ENCODE measurements at places on chromosomes 3 and 15.
A peak's percentile ranks its signal among the peaks of the same experiment; 100 is the strongest.

- DNase-seq: no peak
Measured at GRCh38 chr3:45773714-45774449, 22.5 kb downstream of the SLC6A20 start.

- DNase-seq: no peak
Measured at GRCh38 chr3:46095307-46095706, 68.0 kb upstream of the XCR1 start.

GRCh38 chr3:185387646-185388045, 24.7 kb downstream of the MAP3K13 start:
- no peak for DNase-seq

DNA sequence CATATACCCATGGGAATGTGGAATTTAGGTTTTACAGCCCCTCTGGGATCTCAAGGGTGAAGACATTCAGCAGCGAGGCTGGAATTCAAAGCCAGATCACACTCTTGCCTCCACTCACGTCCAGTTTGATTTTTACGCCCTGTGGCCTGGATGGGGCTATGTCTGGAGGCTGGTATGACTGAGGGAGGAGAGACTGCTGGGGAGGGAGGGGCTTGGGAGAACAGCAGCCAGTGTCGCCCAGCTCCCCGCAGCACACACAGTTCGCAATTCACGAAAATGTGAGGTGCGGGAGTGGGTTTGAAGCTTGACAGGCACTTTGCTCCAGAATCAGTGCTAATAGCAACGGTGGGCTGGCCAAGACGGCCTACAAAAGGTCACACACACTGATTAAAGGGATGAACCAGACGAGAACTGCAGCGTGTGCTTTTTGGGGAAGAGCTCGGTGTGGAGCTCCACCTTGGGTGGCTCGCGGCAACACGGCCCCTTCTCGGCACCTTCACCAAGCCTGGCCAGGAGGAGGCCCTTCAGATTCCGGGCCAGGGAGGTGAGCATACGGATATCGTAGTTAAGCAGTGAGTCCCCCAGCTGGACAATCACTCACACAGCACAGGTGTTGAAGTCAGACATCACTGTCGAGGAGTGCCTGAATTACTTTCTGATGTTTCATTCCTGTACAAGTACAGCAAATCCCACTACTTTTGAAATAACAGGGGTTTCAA, 16.4 kb downstream of the EHD4 start:
- DNase-seq: no peak

DNA sequence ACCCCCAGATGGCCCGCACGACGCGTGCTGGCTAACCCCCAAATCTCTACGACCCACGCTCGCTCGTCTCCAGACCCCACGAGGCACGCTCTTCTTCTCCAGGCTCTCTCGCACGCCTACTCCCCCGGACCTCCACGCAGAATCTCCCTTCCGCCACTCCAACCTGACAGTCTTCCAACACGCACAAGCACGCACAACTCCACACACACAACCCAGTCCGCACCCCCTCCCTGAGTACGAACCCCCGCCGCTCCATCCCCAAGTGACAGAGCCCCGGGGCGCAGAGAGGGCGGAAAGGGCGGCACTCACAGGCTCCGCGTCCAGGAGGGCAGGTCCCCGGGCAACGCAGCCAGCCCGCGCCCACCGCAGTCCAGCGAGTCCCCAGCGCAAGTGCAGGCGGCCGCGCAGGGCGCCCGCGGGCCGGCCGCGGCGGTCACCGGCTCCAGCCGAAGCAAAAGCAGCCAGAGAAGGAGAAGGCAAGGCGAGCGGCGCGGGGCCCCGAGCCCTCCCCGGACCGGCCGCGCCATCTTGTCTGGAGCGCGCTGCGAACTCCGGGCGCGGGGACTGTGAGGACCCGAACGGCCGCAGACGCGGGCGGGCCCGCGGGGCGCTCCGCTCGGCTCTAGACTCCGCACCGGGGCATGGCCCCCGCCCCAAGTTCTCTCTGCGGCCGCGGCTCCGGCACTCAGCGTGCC, 794 bp downstream of the LRIG1 start:
- peak; percentile 49 for DNase-seq

GRCh38 chr3:197050511-197050910, 20.9 kb upstream of the MELTF start:
- no peak for DNase-seq

DNA sequence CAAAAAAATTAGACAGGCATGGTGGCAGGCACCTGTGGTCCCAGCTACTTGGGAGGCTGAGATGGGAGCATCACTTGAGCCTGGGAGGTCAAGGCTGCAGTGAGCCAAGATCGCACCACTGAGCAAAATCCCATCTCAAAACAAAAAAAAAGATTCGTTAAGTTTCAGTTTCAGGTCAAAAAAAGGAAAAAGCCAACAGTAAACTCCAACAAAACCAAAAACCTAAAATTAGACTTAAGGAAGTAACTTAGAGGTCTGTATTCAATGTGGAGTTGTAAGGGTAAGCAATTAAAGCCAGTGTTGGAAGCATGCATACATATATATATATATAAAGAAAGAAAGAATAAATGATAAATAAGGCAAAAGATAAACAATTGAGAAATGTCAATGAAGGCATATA, 11.8 kb downstream of the KPNA1 start:
- DNase-seq: no peak

DNA sequence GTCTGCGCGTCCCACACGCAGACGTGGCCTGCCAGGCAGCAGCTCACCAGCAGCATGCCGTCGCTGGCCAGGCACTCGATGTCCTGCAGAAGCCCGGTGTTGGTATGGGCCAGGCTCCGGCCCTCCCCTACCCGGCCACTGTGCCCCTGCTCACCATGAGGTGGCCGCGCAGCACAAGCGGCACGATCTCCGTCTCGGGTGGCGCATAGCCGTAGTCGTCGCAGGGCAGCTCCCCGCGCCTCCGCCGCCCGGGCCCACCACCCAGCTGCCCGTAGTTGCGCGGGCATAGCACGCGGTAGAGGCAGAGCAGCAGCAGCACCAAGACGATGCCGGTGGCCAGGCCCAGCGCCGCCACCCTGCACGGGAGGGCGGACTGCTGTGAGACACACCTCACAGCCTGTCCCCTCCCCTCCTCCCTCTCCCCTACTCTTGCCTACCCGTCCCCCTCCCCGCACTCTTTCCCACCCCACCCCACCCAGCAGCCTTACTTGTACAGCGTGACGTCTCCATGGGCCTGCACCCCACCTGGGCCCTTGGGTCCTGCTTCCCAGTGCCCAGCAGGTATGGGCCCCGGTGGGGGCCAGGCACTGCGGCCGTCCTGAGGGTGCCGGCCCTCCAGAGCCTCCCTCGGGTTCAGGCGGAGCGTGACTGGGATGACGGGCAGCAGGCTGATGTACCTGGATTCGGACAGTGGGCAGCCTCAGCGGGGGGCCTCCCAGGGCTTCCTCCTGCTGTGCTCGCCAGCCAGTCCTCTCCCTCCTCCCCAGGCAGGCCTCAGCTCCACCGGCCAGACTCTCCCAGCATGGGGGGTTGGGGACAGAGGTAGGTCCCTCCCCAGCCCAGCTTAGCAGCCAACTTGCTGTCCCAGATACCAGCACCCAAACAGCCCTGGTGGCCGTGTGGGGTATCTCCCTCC, 37.6 kb downstream of the PTPN23 start:
- DNase-seq: no peak

- DNase-seq: no peak
Measured at GRCh38 chr3:98985431-98985830, 83.9 kb upstream of the DCBLD2 start.

GRCh38 chr15:64430000-64430735, 30.2 kb upstream of the ZNF609 start:
- DNase-seq: no peak

GRCh38 chr3:62049033-62049432, 324.3 kb downstream of the FEZF2 start:
- no peak for DNase-seq

- DNase-seq: peak; percentile 27
Measured at GRCh38 chr3:15241341-15241740, 35.3 kb downstream of the CAPN7 start.

DNA sequence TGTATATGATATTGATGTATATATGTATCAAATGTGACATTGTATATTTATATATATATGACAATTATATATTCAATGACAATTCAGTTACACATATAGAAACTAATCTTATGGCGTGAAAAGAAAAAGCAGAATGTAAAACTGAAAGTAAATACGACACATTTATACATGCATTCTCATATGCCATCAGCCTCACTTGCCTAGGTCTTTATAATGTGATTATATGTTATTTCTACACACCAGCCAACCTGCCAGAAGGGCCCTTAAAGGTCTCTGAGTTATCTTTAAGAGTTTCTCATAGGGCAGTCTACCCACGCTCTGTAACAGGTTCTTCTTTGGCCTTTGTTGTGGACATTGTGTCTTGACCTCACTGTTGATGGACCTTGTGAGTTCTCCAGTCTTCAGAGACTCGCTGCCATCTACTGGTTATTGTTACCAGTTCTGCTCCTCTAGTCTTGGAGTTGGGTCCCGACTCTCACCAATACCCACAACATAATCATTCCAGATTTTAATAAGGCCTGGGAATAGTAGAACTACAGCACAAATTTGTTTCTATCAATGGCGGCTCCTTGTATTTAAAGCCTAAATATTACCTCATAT, 371.5 kb upstream of the GOLIM4 start:
- no peak for DNase-seq
